Muscle of back (tissue), 13 donors: ENCODE measurements at places on chromosomes 4 and X.
A peak's percentile ranks its signal among the peaks of the same experiment; 100 is the strongest.

GRCh38 chr4:187724456-187724855, 271.1 kb upstream of the ZFP42 start:
- peak; percentile 41 for DNase-seq

DNA sequence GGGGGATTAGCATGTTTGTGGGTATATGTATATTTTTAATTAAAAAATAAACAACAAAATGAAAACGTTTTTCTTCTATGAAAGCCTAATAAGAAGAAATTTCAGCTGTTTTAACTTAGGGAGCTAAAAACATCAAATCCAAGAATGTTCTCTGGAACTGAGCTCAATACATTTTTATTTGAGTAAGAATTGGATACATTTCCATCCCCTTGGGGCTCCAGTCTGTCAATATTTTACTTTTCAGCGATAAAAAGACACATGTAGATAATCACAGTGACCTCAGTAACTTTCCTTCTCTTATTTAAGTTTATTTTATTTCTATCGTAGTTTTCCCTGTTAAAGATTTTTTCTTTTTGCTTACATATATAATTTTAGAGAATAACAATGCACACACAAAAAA, 59.3 kb downstream of the ELOVL6 start:
- DNase-seq: peak; percentile 73

DNA sequence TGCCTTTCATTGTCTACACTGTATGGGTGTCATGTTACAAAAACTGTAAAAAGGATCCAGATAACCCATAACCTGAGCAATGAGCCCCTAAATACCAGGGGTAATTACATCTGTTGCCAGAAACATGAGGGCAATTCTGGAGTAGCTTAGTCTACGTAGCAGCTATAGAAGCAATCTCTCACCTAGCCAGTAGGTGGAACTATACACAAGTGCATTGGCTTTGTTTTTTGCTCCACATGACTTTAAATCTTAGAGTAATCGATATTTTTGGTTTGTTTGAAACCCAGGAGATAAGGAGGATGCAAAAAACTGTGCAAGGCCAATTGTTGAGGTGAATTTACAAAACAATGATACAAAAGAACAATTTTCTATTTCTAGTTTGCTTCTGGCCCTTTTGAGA, 57.5 kb downstream of the GPR82 start:
- peak; percentile 10 for DNase-seq

DNA sequence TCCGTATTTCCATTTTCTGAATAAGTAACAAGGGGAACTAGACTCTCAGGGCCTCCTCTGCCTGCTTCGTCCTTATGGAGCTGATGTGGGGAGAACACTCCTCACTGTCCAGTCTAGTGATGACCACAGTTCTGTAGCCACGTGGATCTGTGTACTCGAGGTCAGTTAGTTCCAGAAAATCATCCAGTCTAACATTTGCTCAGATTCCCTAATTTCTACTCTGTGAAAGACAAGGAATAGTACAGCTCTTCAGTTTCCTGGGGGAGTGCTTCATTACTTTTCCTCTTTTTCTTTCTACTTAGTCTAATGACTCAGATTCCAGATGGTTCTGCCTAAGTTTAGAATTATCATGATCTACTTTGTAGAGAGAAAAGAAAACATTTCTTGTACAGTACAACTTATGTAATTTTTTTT, 82.6 kb downstream of the SORBS2 start:
- no peak for DNase-seq

DNA sequence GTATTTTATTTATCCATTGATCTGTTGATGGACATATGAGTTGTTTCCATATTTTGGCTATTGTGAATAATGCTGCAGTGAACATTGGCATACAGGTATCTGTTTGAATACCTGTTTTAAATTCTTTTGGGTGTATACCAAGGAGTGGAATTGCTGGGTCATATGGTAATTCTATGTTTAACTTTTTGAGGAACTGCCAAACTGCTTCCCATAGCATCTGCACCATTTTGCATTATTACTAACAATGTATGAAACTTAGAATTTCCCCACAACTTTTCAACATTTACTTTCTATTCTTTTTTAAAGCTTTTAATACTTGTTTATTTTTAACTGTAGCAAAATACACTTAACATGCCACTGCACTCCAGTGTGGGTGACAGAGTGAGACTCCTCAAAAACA, 57.0 kb upstream of the MSN start:
- no peak for DNase-seq

DNA sequence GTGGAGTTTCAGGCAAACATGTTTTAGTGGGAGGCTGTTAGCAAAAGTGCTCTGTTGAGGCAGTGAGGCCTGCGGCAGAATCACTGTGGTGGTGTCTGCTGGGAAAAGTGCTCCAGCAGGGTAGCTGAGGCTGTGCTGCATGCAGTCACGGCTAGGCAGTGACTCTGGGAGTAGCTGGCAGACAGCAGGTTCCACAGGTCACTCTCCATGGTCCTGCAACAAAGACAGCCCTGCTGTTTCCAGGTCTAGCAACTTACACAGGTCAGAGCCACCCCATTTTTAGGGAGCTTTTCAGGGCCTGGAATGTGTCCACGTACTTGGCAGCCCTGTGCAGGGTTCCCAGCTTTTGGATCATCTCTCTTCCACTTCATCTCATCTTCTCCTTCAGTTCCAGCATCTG, 184.3 kb downstream of the NAA11 start:
- DNase-seq: no peak

DNA sequence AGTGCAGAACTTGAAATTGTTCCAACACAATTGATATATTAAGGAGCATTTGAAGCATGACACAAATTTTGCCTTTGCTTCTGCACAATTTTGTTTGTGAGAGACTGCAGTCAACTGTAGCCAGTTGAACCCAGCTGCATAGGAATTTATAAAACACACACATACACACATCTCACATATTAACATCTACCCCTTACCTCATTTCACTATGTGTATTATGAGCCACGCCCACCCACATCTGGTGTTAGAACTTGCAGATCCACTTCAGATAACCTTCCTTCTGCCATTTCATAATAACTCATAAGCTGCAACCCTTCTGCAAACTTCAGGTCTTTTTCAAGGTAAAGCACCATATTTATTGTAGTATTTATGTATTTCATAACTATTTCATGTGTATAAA, 188.1 kb upstream of the WDFY3 start:
- peak; percentile 28 for DNase-seq

DNA sequence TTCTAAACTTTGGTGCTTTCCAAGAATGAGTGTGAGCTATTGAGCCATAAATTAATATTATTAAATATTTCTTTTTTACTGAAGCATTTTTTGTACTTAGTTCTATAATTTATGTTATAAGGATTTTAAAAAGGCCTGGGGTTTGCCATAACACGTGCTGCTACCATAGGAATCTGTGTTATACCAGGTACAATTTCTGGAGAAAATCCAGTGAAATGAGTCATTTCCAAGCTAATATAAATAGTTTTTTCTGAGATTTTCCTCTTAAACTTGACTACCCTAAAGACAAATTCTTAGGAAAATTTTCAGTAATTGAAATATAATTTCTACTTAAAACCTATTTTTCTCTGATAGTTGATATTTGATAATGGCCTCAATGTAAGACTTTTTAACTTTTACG, 130.8 kb downstream of the TLL1 start:
- no peak for DNase-seq

- no peak for DNase-seq
Measured at GRCh38 chr4:26094076-26094475, 180.1 kb downstream of the SMIM20 start.

DNA sequence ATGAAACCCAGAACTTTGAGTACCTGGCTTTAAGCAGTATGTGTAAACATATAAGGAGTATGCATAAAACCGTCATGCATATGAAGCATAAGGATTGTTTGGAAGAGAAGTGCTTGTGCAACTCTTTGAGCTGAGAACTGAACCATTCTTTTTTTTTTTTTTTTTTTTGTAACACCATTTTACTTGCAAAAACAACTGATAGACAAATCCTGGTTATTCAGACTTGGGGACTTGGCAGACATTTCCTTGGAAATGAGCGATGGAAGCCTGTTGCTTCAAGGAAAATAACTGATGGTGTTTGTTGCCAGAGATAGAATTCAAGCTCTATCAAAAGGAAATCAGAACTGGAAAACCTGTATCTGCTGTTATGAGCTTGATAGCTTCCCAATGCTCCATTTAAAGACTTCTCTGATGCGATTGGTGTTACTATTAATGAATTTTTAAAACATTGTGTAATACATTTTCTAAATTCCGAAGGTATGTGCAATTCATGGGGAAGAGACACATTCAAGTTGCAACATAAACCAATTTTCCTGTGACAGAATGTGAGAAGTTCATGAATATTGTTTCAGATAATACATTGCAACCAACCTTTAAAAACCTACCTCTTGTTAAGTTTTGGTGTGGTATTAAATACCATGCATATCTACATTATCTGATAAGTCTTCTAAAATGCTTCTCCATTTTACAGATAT, 47.0 kb upstream of the FAT1 start:
- no peak for DNase-seq

DNA sequence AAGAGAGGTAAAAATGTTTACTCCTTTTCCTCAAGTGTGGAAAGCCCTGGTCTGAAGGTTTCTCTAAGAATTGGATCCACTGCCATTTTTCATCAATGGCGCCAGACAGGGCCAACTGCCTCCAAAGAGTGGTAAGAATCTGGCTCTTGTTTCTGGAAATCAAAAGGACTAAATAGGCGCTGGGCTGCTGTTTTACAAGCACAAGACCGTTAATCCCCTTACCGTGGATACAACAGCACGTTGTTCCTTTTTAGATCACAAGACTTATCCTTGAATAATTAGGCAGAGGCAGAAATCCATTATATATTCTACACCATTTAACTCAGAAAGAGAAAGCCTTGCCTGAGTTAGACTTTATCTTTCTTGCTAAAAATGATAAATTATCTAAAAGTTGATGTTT, 10.6 kb downstream of the CLTRN start:
- no peak for DNase-seq

DNA sequence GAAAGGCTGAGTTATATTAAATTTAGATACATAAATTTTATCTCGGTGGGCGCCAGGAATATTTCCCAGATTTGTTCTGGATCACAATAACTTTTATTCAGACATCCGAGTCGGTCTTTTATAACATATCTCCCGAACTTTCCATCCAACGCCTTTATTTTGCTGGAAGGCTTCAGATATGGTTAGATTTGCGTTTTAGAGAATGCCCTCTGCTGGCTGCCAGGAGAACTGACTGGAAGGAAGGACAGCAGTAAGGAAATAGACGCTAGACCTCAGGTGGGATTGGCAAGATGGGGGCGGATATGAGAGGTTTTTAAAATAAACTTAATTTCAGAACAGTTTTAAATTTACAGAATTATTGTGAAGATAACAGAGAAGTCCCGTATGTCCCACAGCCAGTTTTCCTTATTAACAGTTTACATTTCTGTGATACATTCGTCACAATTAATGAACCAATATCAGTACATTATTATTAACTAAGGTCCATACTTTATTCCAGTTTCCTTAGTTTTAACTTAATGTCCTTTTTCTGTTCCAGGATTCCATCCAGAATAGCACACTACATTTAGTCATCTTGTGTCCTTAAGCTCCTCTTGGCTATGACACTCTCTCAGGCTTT, 4.6 kb upstream of the KANTR start:
- DNase-seq: peak; percentile 56

GRCh38 chr4:79723507-79723906, 315.5 kb upstream of the GK2 start:
- no peak for DNase-seq

DNA sequence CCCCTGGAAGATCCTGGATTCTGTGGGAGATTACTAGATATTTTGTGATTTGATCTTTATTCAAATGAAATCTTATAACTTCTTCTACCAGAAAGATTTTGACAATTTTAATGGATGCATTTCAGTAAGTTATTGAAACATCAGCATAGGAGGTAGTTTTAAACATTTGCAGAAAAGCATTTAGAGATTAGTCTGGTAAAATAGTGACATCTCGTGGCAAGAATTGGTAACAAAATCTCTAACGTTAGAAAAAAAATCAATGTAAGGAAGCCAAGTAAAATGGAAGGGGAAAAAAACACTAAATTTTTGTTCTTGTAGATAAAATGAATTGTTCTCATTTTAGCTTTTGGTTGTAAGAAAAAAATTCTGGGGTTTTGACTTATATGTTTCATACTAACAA, 73.3 kb downstream of the TASL start:
- DNase-seq: peak; percentile 40

GRCh38 chr4:152304220-152304619, 231.7 kb downstream of the FBXW7 start:
- no peak for DNase-seq

GRCh38 chr4:138255917-138256597, 13.9 kb upstream of the SLC7A11 start:
- no peak for DNase-seq

GRCh38 chr4:6868386-6868785, 41.2 kb upstream of the TBC1D14 start:
- no peak for DNase-seq

GRCh38 chrX:100864657-100865391, 9.3 kb downstream of the NOX1 start:
- DNase-seq: no peak

GRCh38 chr4:109729117-109729717, 653 bp downstream of the PLA2G12A start:
- DNase-seq: peak; percentile 15

DNA sequence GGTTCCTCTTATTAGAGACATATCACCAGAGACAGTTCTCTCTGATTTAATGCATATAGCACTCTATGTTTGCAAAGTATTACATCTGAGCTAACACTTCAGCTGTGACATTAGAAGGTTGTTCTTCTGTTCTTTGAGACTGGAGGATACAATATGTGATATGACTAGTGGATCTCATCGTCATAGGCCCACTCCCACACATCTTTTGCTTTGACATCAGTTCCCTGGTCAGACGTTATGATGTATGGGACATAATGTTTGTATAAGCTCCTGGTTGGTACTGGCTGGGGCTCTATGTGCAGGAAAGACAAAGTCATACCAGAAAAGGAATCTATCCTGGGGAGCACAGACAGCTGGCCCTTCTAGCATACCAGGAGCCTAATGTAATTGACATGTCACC, 57.7 kb upstream of the MAML3 start:
- DNase-seq: no peak

- DNase-seq: peak; percentile 37
Measured at GRCh38 chr4:122879001-122879400, 43.4 kb downstream of the NUDT6 start.

GRCh38 chr4:152680988-152681603, 1.3 kb upstream of the TMEM154 start:
- DNase-seq: no peak

GRCh38 chrX:13733506-13733905, 914 bp downstream of the TRAPPC2 start:
- DNase-seq: peak; percentile 19

DNA sequence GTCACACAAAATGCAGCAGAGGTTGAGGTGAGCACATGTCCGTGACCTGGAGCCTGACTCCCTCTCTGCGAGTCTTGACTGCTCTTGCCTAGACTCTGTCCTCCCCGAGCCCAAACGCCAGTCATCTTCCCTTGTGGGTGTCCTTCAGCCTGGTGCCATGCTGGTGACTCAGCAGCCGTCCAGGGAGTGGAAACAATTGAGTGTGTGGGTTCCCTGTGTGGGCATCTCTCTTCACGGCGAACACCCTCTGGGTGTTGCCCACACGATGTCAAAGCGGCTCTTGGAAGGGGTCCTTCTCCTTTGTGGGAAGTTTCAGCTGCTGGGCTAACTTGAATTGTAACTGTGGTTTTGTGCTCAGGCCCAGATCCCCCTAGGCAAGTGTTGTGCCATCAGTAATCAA, 17.5 kb upstream of the MSANTD1 start:
- no peak for DNase-seq

- no peak for DNase-seq
Measured at GRCh38 chr4:7786040-7786439, 153.6 kb downstream of the AFAP1 start.

- DNase-seq: no peak
Measured at GRCh38 chr4:112952313-112952700, 97.1 kb upstream of the ANK2 start.
